ENCODE measurements at places on chromosomes 1 and 21.

- DNase-seq: no peak
These were observed 93.2 kb downstream of the EPHB2 start for GRCh38 chr1:22803833-22804232.

GRCh38 chr1:22080191-22080590, 27.7 kb downstream of the CDC42 start:
- DNase-seq: no peak

DNA sequence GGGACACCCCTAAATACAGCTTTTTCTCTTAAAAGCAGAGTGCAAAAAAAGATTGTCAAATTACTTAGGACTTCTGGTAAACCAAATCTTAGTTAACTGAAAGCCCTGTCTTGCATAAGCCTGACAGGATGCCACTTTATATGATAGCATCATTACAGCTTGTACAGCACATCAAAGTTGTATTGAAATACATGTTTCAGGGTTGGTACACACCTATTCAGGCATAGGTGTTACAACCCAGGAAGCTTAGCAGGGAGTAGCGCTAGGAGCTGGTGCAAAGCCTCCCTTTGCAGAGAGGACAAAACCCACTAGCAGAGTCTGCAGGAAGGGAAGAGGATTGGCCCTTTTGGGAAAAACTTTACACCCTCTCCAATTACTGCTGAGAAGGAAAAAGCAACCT, 258.9 kb upstream of the SGIP1 start:
- no peak for DNase-seq

DNA sequence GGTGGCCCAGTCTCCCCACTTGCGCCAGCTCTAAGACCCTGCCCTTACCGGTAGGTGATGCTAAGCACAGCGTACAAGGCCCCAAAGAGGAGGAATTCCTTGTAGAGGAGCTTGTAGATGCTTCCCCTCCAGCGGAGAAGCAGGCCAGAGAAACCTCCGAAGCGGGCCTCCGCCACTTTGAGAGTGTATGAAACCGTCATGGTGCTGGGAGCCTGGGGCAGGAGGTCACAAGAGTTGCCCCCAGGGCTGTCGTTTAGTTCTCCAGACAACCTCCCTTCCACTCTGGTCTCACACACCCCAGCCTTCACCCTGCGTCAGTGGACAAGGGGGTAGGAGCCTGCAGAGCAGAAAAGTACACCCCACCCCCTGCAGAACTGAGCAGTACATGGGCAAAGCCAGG, 464 bp downstream of the BEST4 start:
- DNase-seq: no peak

- DNase-seq: no peak
These were observed 15.6 kb upstream of the CA6 start for GRCh38 chr1:8930116-8930515.

DNA sequence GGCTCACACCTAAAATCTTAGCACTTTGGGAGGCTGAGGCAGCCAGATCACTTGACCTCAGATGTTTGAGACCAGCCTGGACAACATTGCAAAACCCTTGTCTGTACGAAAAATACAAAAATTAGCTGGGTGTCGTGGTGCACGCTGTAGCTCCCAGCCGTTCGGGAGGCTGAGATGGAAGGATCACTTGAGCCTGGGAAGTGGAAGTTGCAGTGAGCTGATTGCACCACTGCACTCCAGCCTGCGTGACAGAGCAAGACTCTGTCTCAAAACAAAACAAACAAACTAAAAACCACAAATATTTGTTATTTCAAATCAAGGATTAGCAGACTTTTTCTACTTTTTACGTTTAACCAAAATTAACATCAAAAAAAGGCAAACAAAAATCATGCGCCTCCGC, 31.3 kb downstream of the INKA2 start:
- no peak for DNase-seq

- no peak for DNase-seq
These were observed 167.4 kb upstream of the C1orf21 start for GRCh38 chr1:184219414-184219813.

DNA sequence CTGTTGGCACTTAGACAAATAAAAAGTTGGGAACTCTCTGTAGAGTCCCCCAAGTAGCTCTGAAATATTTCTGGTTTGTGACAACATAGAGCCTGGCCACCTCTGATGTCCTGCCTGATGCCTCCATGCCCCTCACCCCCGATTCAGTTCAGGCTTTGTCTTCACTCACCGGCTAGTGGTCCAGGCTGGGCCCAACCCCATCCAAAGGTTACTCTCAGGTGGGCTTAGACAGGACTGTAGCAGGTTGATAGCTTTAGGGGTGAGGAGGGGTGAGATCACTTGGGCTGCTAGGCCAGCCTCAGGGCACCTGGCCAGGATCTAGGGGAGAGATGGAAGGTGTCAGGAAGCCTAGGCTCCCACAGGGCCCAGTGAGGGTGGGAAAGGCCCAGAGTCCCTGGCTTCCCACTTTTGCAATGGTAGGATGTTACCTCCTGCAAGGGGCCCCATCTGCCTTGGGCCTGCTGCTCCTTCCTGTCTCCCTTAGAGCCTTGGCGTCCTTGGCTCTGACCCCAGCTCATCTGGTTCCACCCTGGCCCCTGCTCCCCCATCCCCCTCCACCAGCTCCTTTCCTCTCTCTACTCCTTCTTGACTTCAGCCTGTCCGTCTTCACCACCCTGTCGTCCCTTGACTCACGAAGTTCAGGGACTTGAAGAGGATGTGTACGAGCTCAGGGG, 6.7 kb downstream of the EPS8L3 start:
- DNase-seq: no peak

GRCh38 chr1:243254233-243254926, 701 bp downstream of the CEP170 start:
- peak; percentile 59 for DNase-seq

GRCh38 chr1:29504196-29504595, 267.9 kb downstream of the PTPRU start:
- no peak for DNase-seq

- DNase-seq: no peak
These were observed 75.8 kb downstream of the ATP1A1 start for GRCh38 chr1:116448785-116449385.

DNA sequence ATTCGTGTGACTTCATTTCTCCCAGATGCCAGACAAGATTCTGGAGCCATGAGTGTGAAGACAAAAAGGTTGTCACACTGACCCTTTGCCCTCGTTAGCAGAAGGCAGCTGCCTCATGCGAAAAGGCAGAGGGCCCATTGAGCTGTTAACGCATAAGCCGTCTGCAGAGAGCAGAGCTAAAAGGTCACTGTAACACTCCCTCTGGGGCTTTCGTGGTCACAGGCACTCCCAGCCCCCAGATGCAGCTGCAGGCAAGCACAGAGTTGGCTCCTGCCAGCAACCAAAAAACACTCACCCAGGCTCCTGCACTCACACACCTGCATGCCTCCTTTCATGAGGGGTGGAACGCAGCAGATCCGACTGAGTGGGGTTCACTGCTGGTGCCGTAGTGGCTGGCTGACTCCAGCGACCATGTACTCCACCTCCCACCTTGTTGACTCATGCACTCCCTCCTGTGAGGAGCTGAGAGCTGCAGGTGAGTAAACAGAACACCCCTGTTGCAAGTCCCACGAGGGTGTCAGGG, 287.5 kb downstream of the SMYD3 start:
- peak; percentile 97 for DNase-seq

Data from RPMI8226 (cell line).